HEK293T (cell line): ENCODE measurements at places on chromosomes 3 and 15.

DNA sequence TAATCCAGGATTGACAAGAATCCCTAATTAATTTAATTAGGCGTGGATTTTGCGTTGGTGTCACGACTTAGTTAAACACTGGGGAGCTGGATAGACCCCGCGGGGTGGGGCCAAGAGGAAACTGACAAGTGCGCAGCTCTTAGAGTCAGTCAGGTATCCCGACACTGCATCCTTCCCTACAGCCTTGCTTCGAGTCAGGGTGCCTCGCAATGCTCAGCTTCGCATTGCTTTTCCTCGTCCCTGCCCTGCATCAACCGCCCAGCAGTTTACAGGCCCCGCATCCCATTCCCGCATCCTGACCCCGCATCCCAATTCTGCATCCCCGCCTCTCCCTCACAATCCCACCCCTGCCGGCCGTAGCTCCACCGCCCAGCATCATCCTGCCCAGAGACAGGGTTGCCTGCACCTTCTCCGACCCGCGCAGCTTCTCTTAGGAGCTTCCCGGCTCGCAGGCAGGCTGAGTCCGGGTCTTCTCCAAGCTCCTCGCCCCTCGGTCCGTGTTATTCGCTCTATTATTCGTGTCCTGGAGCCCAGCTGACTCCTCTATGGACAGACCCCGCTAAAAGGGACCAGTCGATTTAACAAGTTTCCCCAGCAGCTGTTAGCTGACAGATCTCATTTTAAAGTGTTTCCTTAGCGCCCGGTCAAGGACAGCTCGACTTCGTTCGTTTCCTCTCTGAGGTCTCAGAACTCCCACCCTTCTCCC is 699 bp upstream of the SHOX2 start:
- DNase-seq, result peak; percentile 52

GRCh38 chr3:107100137-107100536 is 277.1 kb upstream of the CCDC54 start:
- DNase-seq, result no peak

GRCh38 chr15:66294157-66294931 is 976 bp downstream of the DIS3L start:
- peak; percentile 30 for DNase-seq

- DNase-seq, result no peak
These were observed 30.9 kb downstream of the GOLM2 start for GRCh38 chr15:44319385-44319784.

- no peak for DNase-seq
These were observed 29.6 kb upstream of the NFKBIZ start for GRCh38 chr3:101819649-101820206.

DNA sequence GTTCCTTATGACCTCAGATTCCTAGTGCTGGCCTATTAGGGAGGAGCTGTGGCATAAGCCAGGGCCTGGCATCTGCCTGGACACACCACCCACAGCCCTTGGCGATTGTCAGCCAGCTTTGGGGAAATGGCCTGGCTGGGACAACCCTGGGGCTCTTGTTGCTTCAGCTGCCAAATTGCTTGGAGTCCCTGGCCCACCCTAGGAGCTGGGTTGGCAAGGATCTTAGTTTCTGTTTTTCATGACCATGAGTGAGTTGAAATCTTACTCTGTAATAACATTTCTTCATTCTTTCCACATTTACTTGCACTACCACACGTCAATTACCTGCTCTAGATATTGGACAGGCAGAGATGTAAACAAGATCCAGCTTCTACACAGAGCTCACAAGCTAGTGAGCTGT is 1.9 kb upstream of the MYZAP start:
- DNase-seq, result no peak

GRCh38 chr15:29442532-29442931 is 172.9 kb upstream of the NSMCE3 start:
- no peak for DNase-seq

DNA sequence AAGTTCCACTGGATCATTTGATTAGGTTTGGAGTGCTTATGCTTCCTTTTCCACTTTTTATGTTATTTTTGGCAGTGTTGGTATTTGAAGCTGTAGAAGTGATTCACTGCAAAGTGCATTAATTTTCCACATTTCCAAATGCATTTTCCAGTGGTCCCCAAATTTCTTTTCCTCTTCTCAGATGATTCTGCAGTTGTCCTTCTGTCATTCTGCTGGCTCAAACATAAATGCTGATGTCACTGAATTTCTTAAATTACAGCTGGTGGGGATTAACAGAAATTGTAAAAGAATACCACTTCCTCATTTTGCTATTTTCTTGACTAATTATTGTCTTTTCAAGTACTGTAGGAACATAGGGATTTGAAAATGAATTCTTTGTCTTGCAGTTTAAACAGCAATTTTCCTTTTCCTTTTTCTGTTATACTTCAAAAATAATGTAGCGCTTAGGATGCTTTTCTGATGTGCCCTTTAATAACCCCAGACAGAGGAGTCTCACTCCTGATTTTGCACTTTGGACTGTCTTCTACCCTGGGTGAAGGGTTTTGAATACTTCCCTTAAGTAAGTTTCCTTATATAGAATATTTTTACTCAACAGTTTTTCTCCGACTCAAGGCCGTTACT is 25.0 kb downstream of the MITF start:
- DNase-seq, result no peak

DNA sequence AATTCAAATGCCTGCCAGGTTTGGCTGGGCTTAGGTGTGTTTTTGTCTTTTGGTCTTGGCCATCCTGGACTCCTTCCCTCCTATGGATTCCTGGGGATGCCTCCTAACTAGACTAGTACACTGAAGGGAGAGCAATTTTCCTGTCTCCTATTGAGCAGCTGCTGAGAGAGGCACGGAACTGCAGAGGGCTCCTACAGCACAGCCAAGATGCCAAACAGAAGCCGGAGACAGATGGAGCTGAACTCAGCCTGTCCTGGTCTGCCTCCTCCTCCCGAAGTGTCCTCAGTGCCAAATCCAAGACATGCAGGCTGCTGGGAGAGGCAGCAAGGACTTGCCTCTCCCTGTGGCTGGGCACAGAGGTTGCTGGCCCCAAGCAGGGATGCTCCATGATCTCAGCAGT is 256.6 kb upstream of the PROK2 start:
- DNase-seq, result no peak

- no peak for DNase-seq
These were observed 10.3 kb downstream of the CHP1 start for GRCh38 chr15:41241221-41241964.

DNA sequence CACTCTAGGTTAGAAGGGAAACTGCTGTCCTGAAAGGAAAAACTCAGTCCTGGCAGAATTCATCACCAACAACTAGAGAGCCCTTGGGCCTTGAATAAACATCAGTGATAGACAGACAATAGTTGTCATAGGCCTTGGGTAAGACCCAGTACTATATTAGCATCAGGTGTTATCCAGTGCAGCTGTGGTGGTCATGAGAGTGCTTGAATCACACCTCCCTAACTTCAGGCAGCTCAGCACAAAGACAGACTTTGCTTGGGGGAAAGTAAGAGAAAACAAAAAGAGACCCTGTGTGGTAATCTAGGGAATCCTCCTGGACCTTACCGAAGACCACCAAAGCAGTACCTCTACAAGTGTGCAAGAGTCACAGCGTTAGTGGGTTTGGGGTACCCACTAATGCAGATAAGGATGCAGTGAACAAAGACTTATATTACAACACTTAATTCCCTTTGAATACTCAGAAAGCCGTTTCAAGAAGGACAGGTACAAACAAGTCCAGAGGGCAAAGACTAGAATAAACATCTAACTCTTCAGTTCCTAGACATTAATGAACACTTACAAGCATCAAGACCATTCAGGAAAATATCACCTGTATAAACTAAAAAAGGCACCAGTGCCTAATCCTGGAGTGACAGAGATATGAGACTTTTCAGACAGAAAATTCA is 332.3 kb upstream of the EPHA3 start:
- DNase-seq, result no peak

DNA sequence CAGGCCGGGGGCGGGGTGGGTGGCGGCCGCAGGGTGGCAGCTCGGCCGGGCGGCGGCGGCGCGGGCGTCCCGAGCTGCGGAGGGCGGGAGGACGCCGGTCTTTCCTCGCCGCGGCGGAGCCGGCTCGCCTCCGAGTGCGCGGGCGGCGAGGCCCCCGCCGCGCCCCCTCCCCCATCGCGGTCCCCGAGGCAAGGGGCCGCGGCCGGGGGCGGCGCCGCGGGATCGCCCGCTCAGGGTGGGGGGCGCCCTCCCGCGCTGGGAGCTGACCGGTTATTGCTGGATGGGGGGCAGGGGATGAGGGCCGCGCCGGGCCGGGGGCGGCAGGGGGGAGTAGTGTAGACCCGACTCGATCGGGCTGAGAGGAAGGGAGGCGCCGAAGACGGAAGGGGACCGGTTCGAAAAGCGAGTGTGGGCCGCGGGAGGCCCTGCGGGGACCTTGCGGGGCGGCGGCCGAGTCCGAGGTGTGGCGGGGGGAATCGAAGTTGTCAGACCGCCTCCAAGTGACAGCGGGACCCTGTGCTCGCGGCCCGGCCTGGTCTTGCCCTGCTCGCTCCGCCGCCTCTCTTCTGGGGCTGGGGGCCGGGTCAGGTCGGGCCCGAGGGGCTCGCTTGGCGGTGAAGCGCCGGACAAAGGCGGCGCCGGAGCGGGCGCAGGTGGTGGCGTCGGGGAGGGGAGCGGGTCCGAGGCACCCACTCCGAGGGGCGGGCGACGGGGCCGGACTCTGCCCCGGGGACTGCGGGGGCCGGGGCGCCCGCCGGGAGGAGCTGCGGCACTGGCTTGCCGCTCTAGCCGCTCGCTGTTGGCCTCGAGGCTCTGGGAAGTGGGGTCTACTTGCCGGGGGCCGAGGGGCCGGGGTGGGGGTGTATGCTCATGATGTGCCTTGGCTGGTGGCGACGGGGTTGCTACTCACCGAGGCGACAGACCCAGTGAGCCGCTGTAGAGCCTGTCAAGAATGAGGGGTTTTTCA is 1.1 kb downstream of the BAHD1 start:
- DNase-seq, result peak; percentile 17

DNA sequence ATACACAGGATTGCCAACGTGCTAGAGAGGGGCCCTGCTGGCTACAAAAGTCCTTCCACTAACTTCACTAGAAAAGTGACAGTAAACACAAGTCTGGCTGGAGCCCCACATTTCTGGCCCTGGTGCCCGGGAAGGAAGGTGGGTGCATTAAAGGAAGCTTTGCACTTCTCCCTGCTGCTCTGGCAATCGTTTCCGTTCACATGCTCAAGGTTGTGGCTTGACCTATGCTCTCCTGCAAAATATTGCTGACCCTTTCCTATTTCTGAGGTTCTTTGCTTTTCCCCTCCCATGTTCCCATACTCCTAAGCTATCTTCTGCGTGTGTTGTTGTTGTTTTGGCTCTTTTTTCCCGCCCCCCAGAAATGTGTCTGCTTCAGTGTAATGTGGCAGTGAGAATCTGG is 9.1 kb upstream of the CCR3 start:
- DNase-seq, result no peak

DNA sequence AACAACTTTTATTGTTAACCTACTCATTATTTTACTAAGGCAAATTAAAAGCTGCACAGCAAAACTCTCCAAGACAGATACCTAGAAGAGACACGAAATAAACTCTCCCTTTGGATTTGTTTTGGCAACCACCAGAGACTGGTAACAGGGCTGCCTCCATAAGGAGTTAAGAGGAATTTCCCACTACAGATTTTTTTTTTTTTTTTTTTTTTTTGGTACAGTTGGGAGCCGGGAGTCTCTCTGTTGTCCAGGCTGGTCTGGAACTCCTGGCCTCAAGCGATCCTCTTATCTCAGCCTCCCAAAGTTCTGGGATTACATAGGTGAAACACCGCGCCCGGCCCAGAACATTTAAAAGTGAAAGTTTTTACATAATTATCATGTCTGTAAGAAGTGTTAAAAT is 73.6 kb upstream of the VGLL4 start:
- no peak for DNase-seq

- no peak for DNase-seq
These were observed 625.8 kb downstream of the OTOL1 start for GRCh38 chr3:162122405-162122804.

DNA sequence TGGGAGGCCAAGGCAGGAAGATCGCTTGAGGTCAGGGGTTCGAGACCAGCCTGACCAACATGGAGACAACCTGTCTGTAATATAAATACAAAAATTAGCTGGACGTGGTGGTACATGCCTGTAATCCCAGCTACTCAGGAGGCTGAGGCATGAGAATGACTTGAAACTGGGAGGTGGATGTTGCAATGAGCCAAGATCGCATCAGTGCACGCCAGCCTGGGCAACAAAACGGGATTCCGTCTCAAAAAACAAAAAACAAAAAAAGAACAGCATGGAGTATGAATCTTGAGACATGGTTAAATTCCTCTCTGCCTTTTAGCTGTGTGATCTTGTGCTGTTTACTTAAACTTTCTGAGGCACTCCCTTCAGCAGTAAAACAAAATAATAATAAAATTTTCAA is 244.9 kb downstream of the FGF12 start:
- DNase-seq, result no peak

GRCh38 chr3:21484057-21484827 is 266.8 kb downstream of the ZNF385D start:
- DNase-seq, result peak; percentile 38

DNA sequence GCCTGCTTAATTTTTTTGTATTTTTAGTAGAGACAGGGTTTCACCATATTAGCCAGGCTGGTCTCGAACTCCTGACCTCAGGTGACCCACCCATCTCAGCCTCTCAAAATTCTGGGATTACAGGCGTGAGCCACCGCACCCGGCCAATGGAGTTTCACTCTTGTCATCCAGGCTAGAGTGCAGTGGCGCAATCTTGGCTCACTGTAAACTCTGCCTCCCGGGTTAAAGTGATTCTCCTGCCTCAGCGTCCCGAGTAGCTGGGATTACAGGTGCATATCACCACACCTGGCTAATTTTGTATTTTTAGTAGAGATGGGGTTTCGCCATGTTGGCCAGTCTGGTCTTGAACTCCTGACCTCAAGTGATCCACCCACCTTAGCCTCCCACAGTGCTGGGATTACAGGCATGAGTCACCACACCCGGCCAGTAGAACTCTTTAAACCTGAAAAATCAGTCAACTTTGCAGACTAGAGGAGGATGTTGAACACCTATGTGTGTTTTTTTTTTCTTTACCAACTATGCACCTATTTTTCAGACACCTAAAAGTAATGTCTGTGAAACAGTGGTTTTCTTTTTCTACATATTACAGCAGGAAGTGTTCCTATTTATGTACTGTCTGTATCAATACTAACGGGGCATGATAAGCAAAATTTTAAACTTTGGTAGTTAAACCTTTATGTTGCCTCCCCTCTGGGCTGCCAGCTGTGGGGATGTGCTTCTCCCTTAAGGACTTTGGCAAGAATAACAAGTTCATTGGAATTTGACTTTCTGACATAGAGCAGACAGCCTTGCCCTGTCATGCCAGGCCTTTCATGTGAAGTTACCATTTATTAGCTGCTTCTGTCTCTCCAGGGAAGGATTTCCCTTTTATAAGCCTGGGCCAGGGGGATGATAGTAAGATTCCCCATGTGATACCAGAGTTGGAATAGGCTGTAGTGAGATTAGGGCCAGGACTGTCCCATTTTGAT is 8.1 kb downstream of the ARIH2 start:
- no peak for DNase-seq

- DNase-seq, result no peak
These were observed 136.6 kb downstream of the MCTP2 start for GRCh38 chr15:94367726-94368535.

- DNase-seq, result no peak
These were observed 25.9 kb downstream of the EXOG start for GRCh38 chr3:38522002-38522401.

GRCh38 chr3:16413321-16413720 is 100.2 kb downstream of the RFTN1 start:
- no peak for DNase-seq

GRCh38 chr3:63351159-63352007 is 73.3 kb downstream of the SYNPR start:
- DNase-seq, result peak; percentile 43
